ENCODE measurements at places on chromosomes 5 and 9.

DNA sequence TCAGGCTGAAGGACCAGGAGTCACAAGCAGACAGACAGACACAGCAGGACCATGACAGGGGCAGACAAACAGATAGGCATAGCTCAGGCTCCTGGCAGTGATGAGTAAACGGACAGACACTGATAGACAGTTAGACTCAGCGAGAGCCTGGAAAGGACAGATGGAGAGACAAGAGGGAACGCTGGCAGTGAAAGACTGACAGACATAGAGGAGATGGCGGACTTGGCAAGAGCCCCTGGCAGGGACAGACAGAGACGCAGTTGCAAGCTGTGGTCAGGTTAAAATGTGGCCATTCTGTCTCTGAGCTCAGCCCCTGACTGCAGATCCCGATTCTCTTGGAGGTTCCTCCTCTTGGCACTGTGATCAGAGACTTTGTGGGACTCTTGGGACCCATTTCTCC, 13.6 kb downstream of the CSF2 start:
- no peak for DNase-seq

GRCh38 chr9:89505911-89506310, 8.0 kb upstream of the SEMA4D start:
- no peak for DNase-seq

- no peak for DNase-seq
These were observed 1.0 kb downstream of the ELAVL2 start for GRCh38 chr9:23824830-23825591.

DNA sequence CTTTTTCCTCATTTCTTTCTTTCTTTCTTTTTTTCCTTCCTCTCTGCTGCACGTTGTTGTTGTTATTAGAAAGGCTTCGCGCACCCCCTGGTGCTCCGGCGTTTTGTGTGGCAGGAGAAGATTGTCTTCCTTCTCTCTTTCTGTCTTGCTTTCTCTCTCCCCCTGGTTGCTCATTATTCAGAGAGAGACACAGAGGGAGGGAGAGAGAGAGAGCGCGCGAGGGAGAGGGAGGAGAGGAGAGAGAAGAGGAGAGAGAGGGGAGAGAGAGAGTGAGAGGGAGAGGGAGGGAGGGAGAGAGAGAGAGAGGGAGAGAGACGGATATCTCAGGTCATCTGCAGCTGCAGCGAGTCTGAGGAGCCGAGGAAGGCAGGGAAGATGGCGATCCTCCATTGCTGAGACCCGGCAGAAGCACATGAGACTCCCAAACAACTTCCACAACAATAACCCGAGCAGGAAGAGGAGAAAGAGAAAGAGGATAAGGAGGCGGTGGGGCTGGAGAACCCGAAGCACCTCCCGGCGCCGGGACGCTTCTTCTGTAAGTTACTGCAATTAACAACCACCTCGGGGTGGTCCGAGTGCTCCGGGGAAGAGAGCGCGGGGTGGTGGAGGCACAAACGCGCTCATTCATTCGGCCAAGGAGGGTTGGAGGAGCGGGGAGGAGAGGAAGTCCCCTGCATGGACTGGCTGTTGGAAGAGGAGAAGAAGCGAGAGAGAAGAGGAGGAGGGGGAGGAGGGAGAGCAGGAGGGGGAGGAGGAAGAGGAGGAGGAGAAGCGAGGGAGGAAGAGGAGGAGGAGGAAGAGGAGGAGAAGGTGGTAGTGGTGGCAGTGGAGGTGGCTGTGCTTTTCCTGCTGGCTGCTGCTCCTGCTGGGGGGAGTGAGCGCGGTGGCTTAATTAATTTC, at the start of gene ZNF462:
ZNF462 (plus strand) TSS at position 346 of the 900 bp plus-strand sequence. CDS start 60,218 bp downstream, outside the sequence.
- no peak for DNase-seq

DNA sequence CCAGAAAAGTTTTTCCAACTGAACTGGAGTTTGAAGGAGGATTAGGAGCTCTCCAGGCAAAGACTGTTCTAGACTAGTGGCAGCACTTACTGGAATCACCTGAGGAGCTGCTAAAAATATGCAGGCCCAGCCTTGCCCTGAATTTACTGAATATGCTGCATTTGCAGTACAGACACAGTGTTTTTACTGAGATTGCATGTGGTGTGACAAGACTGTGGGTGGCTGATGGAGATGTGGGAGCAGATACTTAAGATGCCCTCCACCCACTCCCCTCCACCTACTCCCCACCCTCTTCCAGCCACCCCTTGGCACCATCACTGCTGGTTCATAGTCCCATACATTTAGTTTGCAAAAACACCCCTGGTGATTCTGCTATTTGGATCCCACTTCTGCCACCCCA, 64.1 kb upstream of the HRH2 start:
- DNase-seq = no peak

- no peak for DNase-seq
These were observed 450.5 kb upstream of the CDH10 start for GRCh38 chr5:25095261-25095660.

GRCh38 chr9:12956805-12957204, 182.0 kb downstream of the LURAP1L start:
- DNase-seq = no peak

- DNase-seq = no peak
These were observed 384.6 kb downstream of the SH3GL2 start for GRCh38 chr9:17963498-17963897.

DNA sequence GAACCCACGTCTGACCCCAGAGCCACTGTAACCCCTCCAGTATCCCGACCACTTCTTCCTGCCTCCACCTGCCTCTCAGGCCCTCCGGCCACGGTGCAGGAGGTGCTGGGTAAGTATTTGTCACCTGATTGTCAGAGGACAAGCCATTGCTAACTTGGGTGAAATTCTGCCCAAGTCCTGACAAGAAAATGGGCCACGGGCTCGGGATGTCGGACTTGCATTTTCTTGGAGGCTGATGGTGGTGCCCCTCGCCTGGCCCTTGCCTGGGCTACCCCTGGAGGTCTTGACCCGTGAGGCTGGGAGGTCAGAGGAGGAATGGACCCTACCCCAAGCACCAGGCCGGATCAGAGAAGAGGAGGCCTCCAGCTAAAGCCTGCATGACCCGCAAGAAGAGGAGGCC, 149.7 kb upstream of the COL5A1 start:
- DNase-seq = no peak

Measured in activated CD8-positive, alpha-beta memory T cell treated with anti-CD3 and anti-CD28 coated beads for 1 hour (primary cell).